ENCODE measurements at places on chromosomes 12 and 14.
A peak's percentile ranks its signal among the peaks of the same experiment; 100 is the strongest.

- peak overlapping the region; percentile 36 for H3K27ac ChIP-seq
- H3K36me3 ChIP-seq: no peaks in the 10 kb centered on the region
- DNase-seq: peak; percentile 27
- no peaks in the 10 kb centered on the region for H3K27me3 ChIP-seq
- H3K4me1 ChIP-seq: peaks cover 26% of the 10 kb centered on the region
- H3K4me3 ChIP-seq: no peak overlapping the region
These were observed 751.0 kb upstream of the TMEM132C start for GRCh38 chr12:127515941-127516340.

DNA sequence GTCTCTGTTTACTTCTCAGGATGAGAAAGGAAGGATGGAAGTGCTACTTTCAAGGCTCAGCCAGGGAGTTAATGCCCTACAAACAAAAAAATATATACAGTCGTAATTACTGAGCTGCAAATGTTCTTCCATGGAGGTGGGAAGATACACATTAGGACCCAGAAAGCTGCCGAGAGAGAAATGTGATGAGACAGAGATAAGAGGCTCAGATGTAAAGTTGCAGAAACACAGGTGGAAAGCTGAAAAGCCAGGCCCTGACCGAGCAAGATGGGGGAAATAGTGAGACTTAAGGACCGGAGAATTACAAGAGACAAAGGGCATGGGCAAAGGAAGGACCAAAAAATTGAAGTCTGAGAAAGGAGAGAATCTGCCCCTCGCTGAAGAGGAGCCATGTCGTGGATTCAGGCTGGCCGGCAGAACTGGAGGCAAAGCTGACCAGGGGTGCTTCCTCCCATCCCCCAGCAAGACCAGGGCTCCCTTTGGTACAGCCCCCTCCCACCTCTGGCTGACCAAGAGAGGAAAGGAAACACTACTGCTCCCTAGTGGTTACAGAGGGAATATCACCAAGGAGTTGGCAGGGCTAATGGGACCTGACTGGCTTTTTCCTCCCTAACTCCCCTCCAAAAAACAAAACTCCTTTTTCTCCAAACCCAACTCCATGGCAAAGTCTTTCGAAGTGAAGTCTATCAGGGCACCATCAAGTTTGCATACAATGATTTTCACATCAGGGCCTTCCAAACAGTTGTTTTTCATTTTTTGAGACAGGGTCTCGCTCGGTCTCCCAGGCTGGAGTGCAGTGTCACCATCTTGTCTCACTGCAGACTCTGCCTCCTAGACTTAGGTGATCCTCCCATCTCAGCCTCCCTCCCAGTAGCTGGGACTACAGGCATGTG is 12.1 kb downstream of the ZFHX2 start:
- H3K4me3 ChIP-seq: no peak overlapping the region
- H3K27me3 ChIP-seq: no peaks in the 10 kb centered on the region
- DNase-seq: peak; percentile 67
- H3K4me1 ChIP-seq: no peaks in the 10 kb centered on the region
- H3K36me3 ChIP-seq: no peaks in the 10 kb centered on the region
- H3K27ac ChIP-seq: no peak overlapping the region

GRCh38 chr12:71108355-71108754 is 49.4 kb downstream of the TSPAN8 start:
- no peaks in the 10 kb centered on the region for H3K36me3 ChIP-seq
- no peaks in the 10 kb centered on the region for H3K4me1 ChIP-seq
- H3K27ac ChIP-seq: no peak overlapping the region
- H3K4me3 ChIP-seq: no peak overlapping the region

DNA sequence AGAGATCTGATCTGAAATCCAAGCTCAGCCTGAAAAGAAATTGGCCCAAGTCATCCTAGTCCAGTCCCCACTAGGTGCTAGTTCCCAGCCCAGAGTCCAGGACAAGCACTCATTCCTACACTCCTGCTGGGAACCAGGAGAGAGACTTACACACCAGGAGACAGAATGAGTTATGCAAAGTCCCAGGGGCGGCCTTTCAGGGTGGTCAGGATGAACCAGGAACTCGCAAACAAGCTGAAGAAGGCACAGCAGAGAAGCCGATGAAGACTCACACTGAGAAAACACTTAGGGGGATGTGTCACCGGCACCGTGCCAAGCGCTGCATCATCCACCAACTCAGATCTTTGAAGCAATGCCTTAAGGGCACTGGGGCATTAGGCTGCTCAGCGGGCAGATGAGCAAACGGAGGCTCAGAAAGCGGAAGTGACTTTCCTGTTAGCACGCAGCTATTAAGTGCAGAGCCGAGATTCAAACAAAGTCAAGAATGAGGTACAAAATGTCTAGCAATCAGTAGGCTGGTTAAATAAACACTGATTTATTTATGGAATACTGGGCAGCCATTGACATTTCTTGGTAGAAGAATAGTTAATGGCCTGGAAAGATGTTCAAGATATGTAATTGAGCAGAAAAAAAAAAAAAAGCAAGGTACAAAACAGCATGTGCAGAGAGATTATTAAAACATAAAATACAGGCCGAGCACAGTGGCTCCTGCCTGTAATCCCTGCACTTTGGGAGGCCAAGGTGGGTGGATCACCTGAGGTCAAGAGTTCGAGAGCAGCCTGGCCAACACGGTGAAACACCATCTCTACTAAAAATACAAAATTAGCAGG is 78.7 kb downstream of the LRRC74A start:
- DNase-seq: peak; percentile 99
- H3K27ac ChIP-seq: peak overlapping the region; percentile 95
- H3K4me1 ChIP-seq: peaks cover 24% of the 10 kb centered on the region
- no peaks in the 10 kb centered on the region for H3K36me3 ChIP-seq

- peaks cover 28% of the 10 kb centered on the region for H3K4me1 ChIP-seq
- H3K36me3 ChIP-seq: no peaks in the 10 kb centered on the region
- no peak overlapping the region for H3K4me3 ChIP-seq
These were observed 124.0 kb upstream of the CPM start for GRCh38 chr12:69056743-69057515.
